ENCODE measurements at places on chromosomes 6 and 20.
A peak's percentile ranks its signal among the peaks of the same experiment; 100 is the strongest.

- no peak for DNase-seq
Observed at GRCh38 chr6:157456524-157456829, 75.5 kb downstream of the ZDHHC14 start.

GRCh38 chr6:155147958-155148663 is 115.7 kb upstream of the CLDN20 start:
- no peak for DNase-seq

GRCh38 chr6:162940426-162940825 is 212.7 kb downstream of the PACRG start:
- no peak for DNase-seq

DNA sequence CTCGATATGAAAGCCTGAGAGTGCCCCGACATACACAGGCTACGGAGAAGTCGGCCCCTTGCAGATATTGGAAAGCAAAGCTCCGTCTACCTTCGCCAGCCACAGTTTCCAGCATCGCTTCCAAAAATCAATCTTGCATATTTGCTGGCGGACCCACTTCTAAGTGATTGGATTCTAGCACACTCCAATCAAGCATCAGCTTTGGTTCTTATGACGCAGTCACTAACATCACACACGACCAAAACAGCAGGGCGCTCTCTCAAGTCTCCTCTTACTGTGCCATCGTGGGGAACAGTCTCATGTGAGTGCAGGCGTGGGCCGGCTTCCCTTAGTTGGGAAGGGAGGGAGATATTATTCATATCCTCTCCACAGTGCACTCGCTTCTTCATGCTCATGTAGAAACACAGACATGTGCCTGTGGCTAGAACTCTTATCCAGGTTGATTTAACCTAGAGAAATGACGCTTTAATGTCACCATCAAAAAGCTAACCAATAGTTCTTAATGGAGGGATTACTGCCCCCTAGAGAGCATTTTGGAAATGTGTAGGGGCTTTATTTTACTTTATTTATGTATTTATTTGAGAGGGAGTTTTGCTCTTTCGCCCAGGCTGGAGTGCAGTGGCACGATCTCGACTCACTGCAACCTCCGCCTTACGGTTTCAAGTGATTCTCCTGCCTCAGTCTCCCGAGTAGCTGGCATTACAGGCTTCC is 229.8 kb downstream of the SOD2 start:
- DNase-seq, result no peak

- DNase-seq, result no peak
Observed at GRCh38 chr6:18431581-18431980, 44.4 kb downstream of the RNF144B start.

DNA sequence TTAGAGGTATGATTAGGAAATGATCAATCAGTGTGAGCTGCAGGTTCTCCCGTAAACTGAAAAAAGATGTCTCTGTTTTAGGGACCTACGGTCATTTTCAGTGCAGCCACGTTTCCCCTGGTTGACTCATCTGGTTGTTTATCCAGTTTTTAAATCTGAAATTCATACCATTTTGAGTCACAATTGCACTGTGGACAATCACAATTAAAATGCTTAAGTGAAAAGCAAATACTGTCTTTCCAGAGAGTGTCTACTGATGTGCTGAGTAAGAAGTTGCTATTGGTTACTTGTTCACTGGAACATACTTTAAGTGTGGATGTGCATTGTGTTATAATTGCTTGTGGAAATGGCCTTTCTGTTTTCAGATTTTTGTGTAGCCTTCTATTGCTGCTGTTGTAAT is 305.1 kb upstream of the SASH1 start:
- DNase-seq, result no peak

DNA sequence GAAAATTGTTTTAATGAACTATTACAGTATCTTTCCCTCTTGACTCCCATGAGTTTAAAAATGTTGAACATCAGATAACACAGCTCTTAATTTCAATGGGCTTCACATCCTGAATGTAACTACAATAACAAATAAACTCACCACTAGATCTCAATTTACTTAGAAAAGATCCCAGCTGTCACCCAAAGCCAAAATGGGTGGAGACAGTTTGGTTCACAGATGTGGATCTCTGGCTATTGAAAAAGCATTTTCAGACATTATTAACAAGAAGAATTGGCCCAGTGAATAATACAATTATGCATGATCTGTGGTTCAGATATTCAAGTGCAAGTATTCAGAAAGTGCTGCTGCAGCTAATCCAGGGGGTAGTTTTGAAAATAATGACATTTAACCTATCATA is 184.7 kb upstream of the RALGAPA2 start:
- DNase-seq, result no peak

DNA sequence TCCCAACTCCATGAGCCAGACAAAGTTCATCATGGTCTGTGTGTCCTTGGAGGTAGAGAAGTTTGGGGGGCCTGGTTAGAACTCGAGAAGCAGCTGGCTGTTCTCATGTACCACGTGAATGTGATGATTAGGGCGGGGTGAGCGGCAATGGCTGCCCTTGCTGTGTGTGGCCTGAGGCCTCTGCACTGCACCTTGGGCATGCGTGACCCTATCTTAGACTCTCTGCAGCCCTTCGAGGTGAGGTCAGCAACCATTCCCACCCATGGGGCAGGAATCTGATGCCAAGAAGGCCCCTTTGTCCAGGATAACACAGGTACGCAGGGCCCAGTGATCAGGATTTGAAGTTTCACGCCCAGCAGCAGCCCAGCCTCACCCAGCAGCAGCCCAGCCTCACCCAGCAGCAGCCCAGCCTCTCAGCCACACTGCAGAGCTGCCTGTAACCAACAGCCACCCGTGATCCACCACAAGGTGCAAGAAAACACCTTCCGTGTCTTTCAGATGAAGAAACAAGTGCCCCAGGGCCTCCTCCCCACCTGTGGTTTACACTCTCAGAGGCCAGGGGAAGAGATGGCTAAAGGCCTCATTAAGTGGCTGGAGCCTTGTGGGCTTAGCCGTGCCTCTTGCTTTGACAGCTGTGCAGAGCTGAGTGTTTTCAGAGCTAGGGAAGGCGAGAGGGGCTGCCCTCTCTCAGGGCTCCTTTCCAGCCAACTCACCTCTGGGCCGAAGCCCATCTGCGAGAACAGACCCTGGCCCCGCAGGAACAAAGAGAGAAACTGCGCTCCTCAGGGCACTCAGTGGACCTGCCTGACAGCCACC is 195.2 kb upstream of the CDH4 start:
- no peak for DNase-seq

GRCh38 chr6:156781861-156782631 is 4.9 kb downstream of the ARID1B start:
- no peak for DNase-seq

- no peak for DNase-seq
Observed at GRCh38 chr6:125797886-125798444, 7.2 kb downstream of the NCOA7 start.

DNA sequence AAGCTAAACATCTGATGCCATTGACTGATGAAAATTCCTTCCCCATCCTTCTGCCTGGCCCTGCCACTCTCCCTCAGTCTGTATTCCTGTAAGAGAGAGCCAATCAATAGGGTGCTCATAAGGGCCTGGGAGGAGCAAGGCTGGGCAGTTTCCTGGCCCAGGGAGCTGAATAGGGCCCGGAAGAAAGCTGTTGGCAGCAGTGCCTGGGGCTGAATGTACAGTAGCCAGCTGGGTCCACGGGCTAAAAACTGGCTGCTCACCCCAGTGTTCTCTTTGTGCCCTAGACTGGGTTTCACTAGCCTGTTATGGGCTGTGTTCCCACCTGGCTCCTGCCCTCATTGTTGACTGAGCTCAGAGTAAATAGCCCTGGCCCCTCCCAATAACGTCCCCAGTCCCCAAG is 1.7 kb upstream of the WFDC2 start:
- no peak for DNase-seq

DNA sequence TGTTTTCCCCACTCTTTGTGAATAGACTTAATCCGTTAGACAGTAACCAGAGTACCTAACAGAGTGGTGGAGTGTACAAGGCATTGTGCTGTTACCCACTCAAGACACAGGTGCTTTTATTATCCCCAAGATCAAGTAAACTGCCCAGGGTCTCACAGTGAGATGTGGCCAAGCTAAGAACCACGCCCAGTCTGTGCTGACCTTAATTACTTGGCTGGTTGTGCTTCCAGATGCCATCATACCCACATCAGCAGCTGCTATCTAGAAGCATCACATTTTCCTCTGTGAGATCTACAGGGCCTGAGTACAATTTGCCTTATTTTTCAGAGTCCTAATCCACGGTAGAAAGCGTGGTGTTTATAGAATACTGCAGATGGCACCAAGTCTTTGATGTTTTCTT is 70.3 kb downstream of the GFRA4 start:
- DNase-seq, result no peak

GRCh38 chr6:100447900-100448748 is 16.6 kb downstream of the SIM1 start:
- DNase-seq, result no peak

DNA sequence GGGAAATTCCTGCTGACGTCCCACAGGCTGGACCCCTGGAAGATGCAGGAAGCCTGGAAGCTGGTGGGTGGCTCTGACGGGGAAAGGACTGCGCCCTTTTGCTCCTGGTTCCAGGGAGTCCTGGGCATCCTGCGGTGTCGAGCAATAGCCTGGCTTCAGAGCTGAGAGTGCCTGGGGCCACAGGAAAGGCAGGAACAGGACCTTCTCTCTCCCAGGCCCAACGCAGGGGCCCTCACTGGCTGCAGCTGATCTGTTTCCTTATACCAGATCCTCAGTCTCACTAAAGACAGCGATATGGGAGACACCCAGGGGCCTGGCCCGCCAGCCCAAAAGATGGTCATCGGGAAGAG is 1.4 kb downstream of the B3GALT4 start:
- DNase-seq, result no peak

DNA sequence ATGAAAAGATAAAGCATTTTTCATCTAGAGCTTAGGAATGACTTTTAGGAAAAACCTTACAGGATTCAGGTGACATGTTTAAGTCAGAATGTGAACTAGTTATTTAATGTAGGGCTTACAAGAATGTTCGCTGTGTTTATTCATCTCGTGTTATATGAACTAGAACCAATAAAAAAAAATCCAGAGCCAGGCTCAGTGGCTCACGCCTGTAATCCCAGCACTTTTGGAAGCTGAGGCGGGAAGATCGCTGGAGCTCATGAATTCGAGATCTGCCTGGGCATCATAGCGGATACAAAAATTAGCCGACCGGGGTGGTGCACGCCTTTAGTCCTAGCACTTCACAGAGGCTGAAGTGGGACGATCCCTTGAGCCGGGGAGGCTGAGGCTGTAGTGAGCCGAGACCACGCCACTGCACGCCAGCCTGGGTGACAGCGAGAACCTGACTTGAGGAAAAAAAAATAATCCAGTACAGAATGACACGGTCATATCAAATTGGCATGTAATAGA is 46.3 kb downstream of the OR2B2 start:
- no peak for DNase-seq

DNA sequence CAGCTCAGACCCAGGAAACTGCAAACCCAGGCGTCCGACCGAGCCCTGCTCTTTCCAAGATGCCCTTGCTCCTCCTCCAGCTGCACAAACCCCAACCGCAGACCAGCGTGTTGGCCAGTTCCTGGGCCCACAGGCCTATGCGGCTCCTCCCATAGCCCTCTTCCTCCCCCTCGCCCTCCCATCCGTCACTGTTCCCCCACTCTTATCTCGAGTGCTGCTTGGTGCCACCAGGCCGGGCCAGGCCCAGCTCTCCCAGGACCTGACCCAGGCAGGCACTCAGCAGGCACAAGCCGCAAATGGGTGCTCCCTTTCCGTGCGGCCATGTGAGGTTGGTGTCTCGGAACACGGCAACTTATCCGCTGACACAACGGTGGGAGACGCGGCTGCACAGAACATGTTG is 28.6 kb downstream of the ADRM1 start:
- DNase-seq, result no peak

GRCh38 chr20:7463290-7463689 is 477.0 kb downstream of the HAO1 start:
- DNase-seq, result no peak

DNA sequence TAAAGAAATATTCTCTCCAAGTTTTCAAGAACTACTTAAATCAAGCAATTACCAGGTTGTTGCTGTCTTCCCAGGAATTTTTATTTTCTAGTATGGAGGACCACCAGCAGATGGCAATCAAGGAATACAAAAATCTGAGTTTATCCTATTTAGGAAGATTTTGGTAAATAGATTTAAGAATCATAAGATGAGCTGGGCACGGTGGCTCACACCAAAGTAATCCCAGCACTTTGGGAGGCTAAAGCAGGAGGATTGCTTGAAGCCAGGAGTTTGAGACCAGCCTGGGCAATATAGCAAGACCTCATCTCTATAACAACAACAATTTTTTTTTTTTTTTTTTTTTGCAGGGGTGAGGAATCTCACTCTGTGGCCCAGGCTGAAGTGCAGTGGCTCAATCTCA is 19.3 kb upstream of the SEC63 start:
- DNase-seq, result no peak

DNA sequence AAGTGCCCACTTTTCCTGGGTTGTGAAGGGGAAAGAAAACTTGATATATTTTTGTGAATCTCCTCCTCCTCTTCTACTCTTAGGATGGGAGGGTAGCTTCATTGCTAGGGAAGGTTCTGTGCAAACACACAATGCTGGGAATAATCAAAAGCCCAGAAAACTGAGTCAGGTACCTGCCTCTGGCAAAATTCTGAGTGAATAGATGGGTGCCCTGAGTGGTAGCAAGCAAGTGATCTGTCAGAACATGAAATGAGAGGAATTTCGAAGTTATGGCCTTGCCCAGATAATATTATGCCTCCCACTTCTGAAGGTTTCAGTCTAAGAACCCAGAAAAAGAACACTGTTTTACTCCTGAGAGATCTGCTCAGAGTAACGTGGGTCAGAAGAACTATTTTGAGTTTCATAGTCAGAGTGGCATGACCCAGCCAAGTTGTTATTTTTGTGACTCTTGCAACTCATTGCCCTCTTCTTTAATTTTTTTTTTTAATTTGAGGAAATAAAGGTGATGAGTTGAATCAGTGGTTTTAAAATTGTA is 158.3 kb downstream of the BMP2 start:
- no peak for DNase-seq

GRCh38 chr6:71299541-71300470 is 11.2 kb downstream of the OGFRL1 start:
- DNase-seq, result no peak

DNA sequence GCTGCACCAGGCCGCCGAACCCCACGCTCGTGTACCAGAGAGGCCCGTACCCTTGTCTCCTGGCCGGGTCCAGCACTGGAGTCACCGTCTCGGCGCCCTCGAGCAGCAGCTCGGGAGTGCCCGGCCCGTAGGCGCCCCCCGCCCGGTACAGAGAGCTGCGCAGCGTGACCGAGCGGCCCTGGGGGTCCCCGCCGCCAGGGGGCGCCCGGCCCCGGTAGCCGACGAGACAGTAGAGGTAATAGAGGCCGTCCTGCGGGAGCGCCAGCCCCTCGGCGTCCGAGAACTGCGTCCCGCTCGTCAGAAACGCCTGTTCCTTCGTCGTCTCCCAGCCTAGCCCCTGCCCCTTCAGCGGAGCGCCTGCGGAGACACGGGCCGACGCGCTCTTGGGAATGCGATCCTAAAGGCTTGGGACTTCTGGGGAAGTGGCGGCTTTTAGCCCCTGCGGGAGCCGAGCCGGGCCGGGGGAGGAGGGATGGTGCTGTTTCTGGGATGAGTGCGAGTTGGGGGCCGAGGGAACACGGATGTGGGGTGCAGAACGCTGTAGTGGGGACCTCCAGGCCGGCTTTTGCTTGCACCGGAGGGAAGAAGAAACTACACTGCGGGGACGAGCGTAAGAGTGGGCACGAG is 1.3 kb downstream of the LTB start:
- DNase-seq, result peak; percentile 69

- no peak for DNase-seq
Observed at GRCh38 chr20:39049148-39049547, 87.0 kb downstream of the DHX35 start.

All from anterior cingulate cortex (tissue), 58 donors.